ENCODE measurements at places on chromosomes 11 and 22.

DNA sequence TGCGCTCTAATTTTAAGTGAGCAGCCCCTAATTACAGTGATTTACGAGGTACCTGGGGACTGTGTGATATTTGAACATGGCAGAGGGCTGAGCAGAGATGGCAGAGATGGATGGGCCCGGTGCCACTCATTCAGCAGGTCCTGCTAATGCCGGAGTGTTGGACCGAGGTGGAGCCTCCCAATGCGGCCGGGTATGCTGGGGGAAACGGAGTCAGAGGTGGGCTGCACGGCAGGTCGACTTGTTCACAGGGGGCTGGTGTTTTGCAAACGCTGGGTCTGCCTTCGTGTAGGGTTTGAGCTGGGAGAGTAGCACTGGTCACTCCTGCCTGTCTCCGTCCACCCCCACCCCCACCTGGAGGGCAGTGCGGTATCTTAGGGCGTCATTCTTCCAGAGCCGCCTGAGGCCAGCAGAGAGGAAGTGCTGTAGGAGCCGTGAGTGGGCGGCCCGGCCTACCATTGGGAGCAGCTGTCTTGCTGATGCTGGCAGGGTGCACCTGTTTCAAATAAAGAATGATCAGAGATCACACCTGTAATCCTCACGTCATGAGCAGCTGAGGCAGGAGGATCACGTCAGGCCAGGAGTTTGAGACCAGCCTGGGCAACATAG, 122.6 kb downstream of the IGLL1 start:
- no peak for DNase-seq

DNA sequence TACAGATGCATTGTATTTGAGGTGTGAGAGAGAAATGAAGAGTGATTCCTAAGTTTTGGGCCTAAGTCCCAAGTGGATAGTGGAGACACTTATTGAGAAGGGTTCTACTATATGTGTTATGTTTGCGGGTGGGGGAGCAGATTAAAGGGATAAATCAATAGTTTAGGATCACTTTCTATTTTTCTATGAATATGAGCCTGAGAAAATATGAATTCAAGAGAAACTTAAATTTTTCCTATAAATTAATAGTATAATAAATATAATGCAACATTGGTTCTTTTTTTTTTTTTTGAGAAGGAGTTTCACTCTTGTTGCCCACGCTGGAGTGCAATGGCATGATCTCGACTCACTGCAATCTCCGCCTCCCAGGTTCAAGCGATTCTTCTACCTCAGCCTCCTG, 31.3 kb downstream of the AMBRA1 start:
- DNase-seq, result no peak

GRCh38 chr22:21759093-21759492, 23.5 kb upstream of the YPEL1 start:
- no peak for DNase-seq

GRCh38 chr11:129680907-129681306, 134.7 kb upstream of the TMEM45B start:
- no peak for DNase-seq

- no peak for DNase-seq
Measured at GRCh38 chr11:29224739-29225384, 792.0 kb downstream of the KCNA4 start.

DNA sequence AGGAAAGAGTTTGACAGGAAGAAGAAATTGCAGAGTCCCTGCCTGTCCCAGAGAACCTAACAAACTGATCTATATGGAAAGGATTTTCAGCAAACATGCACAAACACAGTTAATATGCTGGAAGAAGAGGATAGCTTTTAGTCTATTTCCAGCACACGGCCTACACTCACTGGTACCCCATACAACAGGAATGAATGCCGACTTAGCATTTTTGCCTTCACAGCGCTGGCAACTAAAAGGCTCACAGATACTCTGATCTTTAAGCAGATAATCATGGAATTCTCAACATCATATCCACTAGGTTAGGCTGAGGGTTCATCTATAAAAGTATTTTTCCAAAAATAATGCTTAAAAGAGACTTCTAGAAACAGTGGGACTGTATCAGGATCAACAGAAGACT, 9.8 kb upstream of the TUBA8 start:
- no peak for DNase-seq

DNA sequence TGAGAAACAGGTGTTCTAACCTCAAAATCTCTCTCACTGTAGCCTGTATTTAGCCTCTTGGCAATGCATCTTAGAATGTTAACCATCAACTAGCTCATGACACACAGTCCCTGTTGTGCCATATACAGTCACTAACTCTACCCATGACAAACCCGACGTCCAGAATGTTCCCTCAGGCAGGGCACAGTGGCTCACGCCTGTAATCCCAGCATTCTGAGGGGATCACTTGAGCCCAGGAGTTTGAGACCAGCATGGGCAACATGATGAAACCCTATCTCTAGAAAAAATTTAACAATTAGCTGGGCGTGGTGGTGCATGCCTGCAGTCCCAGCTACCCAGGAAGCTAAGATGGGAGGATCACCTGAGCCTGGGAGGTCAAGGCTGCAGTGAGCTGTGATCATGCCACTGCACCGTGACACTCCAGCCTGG, 18.2 kb upstream of the CCDC34 start:
- DNase-seq, result no peak

DNA sequence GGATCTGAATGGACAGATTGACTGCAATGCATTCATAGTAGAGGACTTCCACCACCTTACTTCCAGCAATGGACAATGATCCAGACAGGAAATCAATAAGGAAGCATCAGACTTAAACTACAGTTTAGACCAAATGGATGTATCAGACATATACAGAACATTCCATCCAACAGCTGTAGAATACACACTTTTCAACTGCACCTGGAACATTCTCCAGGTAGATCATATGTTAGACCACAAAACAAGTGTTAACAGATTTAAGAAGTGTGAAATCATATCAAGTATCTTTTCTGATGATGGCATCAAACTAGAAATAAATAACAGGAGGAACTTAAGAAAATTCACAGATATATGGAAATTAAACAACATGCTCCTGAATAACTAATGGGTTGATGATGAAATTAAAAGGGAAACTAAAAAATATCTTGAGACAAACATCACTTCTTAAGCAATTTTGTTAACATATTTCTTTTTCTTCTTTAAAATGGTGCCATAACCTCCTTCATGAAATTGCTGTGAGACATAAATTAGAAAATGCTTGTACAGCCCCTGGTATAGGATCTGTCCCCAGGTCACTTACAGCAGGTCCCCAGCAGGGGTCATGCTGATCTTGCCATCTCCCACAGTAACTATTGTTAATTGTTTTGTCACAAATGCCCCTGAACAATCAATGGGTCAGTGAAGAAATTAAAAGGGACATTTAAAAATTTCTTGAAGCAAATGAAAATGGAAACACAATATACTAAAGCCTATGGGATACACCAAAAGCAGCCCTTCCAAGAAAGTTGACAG, 100.0 kb upstream of the OR4B1 start:
- no peak for DNase-seq

GRCh38 chr11:118522571-118523072, 4.7 kb upstream of the TTC36 start:
- peak; percentile 54 for DNase-seq

DNA sequence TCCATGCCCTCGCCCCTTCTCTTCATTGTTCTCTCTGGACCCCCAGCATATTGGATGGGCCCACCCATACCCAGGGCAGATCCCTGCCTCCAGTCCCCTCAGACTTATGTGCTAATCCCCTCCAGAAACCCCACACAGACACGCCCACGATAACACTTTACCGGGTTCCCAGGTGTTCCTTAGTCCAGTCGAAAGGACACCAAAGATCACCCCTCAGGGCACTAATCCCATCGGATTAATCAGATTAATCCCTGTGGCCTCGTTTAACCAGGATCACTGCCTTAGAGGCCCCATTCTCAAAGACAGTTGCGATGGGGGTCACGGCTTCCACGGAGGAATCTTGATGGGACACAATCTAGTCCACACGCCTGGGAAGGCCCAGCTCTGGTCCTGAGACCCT, 80.8 kb downstream of the SHANK2 start:
- no peak for DNase-seq

DNA sequence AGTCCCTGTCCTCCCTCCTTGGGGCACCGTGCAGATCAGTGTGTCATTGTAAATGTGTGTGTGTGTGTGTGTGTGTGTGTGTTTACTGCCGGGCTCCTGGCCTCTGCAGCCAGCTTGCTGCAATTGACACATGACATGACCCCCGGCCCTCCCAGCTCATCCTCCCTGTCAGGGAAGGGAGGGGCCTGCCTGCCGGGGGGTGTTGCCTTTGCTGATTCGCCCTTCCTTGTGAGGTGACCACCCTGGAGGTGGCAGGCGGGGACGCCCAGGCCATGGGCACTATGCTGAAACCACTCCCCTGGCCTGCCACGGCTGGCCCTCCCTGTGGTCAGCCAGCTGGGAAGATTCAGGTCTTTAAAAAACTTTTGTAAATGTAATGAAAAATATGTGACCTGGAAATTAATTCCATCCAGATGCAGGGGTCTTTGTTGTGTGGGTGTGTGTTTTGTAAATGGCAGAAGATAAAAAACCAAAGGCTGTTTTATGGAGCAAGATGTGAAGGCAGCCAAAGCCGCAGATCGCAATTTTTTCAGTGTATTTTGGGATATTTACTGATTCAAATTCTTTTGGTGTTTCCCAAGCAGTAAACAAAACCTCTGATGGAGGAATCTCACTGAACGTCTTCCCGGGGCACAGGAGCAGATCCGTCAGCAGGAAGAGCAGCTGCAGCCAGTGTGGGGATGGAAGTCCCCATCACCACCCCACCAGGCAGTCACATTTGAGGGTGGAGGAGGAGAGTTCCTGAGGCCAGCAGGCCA, 23.2 kb downstream of the SHISAL1 start:
- DNase-seq, result no peak

DNA sequence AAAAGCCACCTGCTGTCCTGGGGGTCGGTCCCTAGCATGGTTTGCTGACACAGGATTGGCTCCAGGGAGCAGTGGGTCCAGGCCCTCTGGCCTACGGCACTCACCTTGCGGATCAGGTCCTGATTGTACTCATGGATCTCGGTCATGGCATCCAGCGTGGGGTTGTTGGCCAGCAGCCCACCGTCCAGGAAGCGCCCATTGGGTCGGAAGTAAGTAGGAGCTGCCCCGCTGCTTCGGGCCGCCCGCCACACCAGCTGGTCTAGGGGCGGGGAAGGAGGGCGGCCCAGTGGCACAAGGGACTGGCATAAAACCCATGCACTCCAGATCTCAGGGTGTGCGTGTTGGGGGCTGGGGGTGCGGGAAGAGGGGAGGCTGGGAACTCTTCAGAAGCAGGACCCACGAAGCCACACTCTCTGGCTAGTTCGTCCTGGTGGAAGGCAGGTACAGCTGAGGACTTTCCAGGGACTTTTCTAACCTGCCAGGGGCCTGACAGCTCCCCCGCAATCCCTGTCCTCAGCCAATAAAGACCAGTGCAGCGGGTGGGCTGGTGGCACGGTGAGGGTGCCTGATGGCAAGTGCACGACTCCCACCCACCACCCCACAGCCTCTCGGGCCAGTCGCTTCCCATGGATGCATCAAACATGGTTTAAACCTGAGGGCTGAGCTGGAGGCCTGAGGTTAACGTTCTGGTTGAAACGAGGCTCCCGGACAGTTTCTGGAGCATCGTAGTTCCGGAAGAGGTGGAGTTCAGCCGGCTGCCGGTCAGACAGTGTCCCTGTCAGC, 5.1 kb upstream of the BAIAP2L2 start:
- no peak for DNase-seq

GRCh38 chr11:119754199-119754598, 25.2 kb upstream of the NECTIN1 start:
- DNase-seq, result no peak

DNA sequence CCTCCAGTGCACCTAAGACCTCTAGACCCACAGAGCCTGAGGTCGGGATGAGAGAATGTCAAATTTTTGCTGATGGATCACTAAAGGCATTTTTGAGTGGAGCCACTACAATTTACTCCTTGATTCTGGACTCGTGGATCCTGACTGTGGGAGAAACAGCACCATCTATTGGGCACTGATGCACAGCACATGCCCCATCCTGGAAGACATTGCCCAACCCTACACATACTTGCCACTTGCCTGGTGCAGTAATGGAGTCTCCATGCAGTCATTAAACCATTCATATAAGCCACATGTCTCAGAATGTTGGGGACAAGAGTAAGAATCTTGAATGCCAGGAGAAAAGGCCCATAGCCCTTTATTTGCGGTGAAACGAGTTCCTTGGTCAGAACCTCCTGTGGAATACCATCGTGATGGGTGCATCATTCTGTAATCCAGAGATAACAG, 103.9 kb downstream of the GGTLC2 start:
- peak; percentile 59 for DNase-seq

GRCh38 chr11:14022821-14023220, 60.3 kb downstream of the SPON1 start:
- DNase-seq, result no peak

- peak; percentile 32 for DNase-seq
Measured at GRCh38 chr11:1435820-1436467, 46.2 kb downstream of the BRSK2 start.

- no peak for DNase-seq
Measured at GRCh38 chr22:36611241-36611976, 82.4 kb upstream of the EIF3D start.

DNA sequence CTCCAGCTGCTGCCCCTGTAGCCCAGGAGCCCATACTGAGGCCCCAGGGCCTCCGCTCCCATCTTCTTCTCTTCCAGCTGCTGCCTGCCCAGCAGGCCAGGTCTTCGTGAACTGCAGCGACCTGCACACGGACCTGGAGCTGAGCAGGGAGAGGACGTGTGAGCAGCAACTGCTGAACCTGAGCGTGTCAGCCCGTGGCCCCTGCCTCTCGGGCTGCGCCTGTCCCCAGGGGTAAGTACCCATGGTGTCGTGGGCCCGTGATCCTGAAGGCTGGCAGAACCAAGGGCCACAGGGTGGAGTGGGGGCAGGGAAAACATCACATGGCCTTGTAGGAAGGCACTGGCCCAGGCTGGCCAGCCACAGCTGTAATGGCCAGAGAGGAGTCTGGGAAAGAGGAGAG, 31.2 kb downstream of the OTOG start:
- no peak for DNase-seq

- DNase-seq, result no peak
Measured at GRCh38 chr22:45968003-45968650, 8.8 kb downstream of the WNT7B start.

GRCh38 chr11:95584589-95584988, 205.0 kb downstream of the FAM76B start:
- DNase-seq, result no peak

DNA sequence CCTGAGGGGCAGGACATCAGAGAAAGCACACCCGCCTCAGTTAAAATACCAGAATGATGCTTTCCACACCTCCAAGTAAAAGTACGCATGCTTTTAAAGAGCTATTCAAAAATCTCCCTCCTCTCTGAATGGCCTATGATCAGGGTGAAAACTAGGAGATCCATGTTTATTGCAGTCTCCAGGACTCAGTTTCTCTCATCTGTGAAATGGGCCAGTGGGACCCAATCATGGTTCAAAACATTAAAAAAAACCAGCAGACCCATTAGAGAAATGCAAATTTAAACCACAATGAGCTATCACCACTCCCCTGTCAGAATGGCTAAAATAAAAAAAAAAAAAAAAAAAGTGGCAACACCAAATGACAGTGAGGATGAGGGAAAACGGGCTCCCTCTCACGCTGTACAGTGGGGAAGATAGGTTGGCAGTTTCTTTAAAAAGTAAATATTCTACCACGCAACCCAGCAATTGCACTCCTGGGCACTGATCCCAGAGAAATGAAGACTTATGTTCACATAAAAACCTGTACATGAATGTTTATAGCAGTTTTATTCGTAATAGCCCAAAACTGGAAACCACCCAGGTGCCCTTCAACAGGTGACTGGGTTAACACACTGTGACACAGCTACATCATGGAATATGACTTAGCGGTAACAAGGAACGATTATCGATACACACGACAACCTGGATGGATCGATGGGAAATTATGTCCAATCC, 242.7 kb downstream of the MN1 start:
- DNase-seq, result no peak

- no peak for DNase-seq
Measured at GRCh38 chr11:107721207-107721606, 9.4 kb upstream of the SLN start.
